NCI-H1417 (cell line): ENCODE measurements at places on chromosomes 1 and 21.

- DNase-seq: no peak
Measured at GRCh38 chr1:183914891-183915290, 110.0 kb downstream of the RGL1 start.

GRCh38 chr1:18852501-18852900, 7.0 kb downstream of the TAS1R2 start:
- DNase-seq: no peak

GRCh38 chr21:26072666-26073615, 97.6 kb downstream of the APP start:
- DNase-seq: no peak

GRCh38 chr1:116724765-116725375, 29.4 kb upstream of the CD2 start:
- peak; percentile 85 for DNase-seq

GRCh38 chr21:40118527-40118926, 251.3 kb downstream of the PCP4 start:
- DNase-seq: no peak

DNA sequence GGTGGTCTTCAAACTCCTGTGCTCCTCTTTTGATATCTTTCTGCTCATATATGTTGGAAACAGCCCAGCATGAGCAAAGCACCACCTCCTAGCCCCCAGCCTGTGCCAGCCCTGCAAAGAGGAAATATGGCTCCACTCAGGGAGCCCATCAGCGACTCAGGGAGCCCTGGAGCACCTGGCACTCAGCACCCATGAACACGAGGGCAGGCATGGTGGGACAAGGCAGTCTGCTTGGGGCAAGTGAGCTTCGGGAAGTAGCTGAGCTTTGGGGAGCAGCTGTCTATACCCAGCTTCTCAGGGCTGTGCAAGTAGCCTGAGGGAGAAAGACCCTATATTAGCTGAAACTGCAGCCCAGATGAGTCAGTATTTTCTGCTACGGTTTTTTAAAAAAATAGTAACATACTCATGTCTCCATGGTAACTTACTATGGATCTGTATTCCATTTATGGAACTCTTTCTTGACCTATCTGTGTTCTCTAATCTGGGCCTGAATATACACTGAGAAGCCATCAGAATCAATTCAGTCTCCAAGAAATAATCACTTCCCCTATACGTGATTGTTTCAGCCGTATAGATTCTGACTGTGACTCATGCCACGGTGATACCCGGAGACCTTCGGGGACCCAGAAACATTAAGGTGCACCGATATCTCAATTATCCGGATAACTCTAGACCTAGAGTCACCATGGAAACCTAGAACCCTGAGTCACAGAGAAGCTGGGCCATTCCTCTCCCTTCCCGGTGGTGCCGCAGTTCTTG, 1.5 kb upstream of the ETS2 start:
- no peak for DNase-seq

GRCh38 chr1:175978926-175979325, 228.2 kb downstream of the COP1 start:
- DNase-seq: no peak

- no peak for DNase-seq
Measured at GRCh38 chr1:168365719-168366479, 85.2 kb downstream of the TBX19 start.

GRCh38 chr21:28272272-28272992, 720.2 kb downstream of the LTN1 start:
- DNase-seq: no peak
